ENCODE measurements at places on chromosomes 7 and 10.

DNA sequence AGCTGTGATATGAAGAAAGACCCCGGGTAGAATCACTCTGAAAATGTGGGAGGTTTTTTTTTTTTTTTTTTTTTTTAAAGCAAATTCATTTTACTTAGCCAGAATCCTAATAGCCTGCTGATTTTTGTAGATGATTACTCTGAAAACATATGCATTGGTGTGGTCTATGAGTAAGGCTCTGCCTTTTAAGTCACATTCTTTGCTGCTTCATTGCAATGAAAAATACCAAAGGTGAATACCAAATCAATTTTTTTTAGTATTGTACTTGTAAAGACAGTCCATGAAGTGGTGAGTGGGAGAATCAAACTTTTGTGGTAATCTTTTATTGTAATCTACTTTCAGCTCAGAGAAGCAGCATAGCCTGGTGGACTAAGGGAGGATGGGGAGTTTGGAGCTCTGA lies 130.3 kb downstream of the SDK1 start:
- no peak for DNase-seq

DNA sequence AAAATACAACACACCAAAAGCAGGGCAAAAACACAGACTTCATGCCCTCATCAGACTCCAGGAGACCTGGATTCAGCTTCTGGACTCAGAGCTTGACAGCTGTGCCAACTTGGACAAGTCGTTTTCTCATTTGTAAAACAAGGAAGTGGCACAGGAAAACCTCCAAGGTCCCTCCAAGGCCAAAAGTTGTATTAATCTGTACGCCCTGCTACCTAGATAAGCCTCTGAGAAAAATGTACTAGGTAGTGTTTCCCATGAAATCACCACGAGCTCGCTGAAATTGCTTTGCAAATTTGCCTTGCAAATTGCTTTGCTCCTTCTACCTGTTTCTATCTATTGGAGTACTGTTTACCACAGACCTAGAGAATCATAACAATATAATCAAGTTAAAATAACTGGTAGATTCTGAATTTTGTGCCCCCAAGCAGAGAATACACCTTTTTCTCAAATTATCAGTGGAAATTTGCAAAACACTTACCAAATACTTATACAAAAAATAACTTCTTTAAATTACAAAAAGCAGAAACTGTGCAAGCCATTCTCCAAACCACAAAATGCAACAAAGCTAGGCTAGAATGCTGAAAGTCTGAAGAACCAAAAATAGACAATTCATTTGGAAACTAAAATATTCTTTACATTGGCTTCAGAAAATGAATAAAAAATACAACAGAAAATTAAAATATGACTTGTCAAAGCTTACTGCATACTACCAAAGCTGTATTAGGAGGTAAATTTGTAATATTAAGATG lies 158.1 kb upstream of the CHST15 start:
- no peak for DNase-seq

- no peak for DNase-seq
Measured at GRCh38 chr7:42483886-42484285, 246.9 kb upstream of the GLI3 start.

GRCh38 chr7:33220231-33220630 lies 90.9 kb downstream of the BBS9 start:
- no peak for DNase-seq

DNA sequence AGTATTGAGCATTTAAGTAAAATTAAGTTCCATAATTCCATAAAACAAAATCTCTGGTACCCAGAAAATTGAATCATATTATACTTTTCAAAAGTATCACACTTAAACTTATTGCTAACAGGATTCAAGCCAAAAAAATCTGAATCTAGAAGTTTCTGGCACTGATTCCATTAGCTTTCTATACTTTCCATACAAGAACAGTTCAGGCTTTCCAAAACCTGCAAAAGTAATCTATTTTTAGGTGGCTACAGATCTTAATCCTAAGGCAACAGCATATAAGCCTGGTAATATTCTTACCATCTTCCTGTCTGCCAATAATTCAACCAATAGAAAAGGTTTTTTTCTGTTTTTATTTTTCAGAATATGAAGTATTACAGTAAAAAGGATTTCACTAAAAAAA lies 185.0 kb downstream of the CRPPA start:
- DNase-seq, result no peak

DNA sequence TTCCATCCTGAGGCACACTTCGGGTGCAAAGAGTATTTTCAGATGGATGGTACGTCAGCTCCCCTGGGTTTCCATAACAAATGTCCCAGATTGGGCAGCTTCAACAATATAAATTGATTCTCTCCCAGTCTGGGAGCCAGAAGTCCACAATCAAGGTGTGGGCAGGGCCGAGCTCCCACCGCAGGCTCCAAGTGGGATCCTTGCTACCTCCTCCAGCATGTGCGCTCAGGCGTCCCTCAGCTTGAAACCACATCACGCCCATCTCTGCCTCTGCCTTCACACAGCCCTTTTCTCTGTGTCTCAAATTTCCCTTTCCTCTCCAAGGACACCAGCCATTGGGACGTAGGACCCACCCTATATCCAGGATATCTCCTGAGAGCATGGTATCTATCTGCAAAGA lies 153.5 kb downstream of the DIP2C start:
- no peak for DNase-seq

GRCh38 chr10:100043796-100044195 lies 34.0 kb upstream of the DNMBP start:
- no peak for DNase-seq

DNA sequence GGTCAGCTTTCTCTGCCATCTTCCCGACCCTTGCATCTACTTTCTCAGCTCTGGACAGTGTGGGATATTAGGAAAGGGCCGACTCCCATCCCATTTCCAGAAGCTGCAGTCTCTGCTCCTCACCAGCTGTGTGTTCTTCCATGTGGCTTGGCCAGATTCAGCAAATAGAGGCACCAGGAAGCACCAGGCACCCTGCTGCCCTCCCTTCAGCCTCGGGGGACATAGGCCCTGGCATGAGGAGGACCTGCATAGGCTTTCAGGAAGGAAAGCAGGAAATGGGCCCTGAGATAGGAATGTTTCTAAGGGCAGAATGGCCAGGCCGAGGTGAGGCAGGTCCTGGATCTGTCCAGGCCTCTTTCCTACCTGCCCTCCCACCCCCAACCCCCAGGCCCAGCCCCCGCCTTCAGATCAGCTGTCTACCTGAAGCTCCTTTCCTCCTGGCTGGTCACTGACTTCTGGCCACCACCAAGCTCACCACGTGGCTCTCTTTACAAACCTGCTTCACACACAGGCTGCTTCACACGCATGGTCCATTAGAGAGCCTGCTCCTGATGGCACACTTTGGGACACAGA lies 27.5 kb upstream of the PURB start:
- DNase-seq, result no peak

All from NCI-H1092 treated with DMSO at 0.1 percent for 48 hours (cell line).